ENCODE measurements at places on chromosomes 1 and 21.

- DNase-seq: no peak
Measured at GRCh38 chr1:149843431-149844041, 55.8 kb upstream of the BOLA1 start.

DNA sequence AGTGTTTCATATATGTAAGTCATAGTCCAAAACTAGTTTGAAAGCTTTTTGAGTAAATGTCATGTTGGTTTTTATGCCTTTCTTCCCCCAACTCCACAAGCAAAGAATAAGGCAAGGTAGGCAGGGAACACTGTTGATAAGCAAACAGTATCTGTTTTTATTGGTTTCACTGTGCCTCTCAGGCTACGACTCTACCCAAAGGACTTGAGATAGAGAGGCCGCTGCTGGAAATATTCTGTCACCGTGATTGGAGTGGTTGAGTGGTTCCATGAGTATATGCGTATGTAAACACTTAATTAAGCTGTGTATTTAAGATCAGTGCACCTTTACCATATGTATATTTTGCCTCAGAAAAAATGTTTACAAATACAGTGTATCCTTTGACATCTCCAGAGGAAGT, 138.1 kb upstream of the KIF26B start:
- DNase-seq: no peak

DNA sequence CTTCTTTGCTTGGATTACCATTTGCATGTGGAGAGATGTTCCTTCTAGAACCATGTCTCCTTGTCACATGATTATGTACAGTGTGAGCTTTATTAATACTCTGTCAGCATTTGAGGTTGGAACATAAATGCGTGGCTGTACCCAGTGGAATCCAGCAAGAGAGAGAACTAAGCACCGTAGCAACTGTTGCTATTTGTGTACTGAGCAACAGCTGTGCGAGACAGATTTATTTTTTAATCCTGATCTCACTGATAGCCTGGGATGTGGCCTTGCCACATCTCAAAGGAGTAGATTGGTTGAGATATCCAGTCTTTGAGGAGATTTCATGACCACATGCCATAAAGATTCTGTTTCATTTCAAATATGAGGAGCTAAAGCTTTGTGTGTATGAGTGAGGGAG, 43.4 kb downstream of the KIF1B start:
- no peak for DNase-seq

DNA sequence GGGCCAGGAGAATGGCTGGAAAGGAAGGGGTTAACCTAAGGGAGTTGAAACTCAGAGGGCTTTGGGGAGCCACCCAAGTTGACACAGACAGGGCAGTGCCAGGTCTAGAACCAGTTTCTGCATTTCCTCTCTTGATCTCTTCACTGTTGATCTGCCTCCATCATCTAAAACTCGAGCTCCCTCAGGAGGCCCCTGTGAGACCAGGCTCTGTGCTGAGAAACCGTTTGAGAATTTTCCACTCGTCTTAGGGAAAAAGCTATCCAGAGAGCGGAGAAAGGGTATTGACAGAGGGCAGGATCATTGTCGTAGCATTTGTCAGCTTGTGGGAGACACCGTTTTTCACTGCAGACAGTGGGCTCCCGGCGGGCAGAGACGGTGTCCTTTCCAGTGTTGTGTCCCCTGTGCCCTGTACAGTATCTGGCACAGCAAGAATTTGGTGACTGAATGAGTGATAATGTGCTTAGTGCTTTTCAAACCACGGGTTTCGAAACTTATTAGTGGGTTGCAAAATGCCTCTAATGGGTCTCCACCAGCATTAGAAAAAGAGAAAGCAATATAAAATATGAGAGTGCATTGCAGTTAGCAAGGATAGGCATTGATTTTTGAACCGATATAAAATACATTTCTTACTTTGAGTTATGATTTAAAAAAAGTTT, 31.1 kb downstream of the PROK1 start:
- no peak for DNase-seq

GRCh38 chr1:7207875-7208646, 422.8 kb downstream of the CAMTA1 start:
- no peak for DNase-seq

DNA sequence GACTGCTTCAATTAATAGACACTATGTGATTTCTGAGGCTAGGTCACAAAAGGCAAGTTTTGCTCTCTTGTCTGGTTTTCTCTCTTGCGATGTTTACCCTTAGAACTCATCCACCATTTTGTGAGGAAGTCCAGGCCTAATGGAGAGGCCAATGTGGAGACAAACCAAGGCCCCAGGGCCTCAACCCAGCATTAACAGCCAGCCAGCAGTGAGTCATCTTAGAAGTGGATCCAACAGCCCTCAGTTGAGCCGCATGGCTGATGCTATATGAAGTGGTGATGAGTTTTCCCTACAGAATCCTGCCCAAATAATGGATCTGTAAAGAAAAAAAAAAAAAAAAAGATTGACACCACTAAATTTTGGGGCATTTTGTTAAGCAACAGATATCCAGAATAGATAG, 95.1 kb downstream of the DNTTIP2 start:
- no peak for DNase-seq

GRCh38 chr1:230641900-230642262, 400 bp upstream of the COG2 start:
- no peak for DNase-seq

DNA sequence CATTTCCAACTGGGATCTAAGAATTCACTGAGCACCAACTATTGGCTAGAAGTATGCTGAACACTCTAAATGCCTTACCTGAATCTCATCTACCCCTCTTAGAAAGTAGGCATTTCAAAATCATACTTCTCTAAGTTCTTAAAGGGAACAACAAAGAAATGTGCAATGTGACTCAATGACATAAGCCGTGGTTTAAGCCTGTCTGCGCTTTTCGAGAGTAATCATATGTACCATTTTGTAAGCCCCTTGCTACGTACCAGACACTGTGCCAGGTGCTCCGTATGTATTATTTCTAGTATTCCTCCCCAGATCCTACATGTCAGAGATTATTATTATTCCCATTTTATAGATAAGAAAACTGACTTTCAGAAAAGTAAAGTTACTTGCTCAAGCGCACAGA, 454.2 kb downstream of the SETD4 start:
- no peak for DNase-seq

DNA sequence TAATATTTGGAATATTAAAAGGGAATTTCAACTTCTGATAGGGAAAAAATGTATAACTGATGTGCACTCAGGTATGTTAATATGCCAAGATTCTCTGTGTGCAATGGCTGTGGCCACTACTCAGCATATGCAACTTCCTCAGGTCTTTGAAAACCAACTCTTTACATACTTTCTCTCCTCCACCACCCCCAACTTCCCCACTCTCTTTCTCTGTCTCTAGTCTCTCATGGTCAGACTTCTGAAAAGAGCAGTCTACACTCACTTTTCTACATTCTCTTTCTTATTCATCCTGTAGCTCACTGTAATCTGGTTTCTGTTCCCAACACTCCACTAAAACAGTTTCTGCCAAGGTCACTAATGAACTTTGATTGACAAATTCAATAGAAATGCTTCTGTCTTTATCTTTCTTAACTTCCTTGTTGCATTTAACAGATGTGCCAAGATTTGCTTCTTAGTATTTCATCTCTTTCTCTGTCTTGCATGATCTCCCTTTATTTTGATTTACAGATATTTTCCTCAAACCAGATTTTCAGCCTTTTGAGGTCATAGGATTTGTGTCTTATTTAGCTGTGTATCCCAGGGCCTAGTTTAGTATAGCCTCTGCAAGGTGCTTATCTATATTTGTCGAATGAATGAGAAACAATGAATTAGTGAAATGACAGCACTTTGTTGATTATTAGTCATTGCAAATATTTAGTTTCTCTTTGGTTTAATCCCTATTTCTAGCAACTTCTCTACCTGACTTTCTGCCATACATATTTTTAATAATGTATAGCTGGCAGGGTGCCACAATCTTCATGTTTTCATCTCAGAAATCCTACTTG, 168.9 kb downstream of the LMO4 start:
- no peak for DNase-seq

DNA sequence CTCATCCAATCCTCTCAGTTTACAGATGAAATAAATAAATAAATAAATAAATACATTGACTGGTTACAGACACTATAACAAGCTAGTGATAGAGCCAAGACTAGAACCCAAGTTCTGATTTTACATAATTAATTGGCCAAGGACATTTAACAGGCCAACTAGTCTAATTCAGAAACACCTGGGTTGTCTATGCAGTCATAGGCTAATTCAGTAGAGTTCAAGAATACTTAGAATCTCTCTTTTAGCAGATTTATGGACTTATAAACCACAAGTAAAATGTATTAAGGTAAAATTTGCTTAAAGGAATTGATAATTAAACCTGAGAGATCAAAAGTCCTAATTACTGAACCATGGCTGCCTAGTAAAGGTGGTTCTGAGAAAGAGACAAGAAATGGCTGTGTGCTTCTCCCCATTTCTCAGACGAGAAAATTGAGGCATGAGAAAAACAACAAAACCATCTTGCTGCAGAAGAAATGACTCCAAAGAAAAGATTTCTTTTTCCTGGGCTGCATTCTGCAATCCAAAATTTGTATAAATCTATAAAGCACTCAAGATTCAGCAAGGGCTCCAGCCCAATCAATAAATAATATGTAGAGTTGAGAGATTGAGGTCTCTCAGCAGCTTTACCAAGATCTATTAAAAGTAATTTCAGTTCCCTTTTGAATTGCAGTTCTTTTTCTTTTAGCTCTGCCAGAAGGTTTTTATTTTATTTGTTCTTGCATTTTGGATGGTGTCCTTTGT, 98.3 kb downstream of the DUSP10 start:
- no peak for DNase-seq

DNA sequence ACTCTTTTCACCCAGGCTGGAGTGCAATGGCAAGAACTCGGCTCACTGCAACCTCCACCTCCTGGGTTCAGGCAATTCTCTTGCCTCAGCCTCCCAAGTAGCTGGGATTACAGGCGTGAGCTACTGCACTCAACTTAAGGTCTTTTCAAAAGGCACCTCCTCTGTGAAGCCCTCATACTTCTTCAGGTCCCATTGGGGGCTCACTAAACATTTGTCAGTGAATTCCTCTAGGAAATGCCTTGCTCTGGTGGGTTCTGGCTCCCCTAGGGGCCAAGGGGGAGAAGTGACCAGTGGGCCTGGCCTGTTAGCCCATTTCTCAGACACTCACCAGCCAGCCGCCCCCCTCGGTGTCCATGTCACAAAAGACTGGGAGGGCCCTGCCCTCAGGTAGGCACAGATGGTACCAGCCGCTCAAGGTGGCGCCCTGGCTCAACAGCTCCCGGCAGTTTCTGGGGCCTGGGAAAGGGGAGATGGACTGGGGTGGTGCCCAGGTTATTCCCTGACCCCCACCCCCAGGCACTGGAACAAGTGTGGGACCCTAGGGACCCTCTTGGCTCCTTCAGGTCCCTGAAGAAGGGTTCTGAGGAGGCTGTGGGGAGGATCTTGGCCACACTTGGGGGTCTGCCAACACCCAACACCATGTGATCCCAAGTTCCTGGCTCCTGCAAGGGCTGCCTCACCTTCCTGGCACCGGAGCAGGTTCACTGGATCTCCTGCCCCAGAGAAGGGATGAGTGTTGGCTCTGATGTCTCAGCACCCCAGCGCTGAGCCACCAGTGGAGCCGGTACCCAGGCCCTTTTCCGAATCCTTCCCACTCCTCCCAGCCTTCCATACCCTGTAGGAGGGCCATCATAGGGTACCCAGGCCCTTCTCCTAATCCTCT, 1.6 kb downstream of the FCN3 start:
- DNase-seq: no peak

GRCh38 chr21:42545317-42545716, 31.7 kb downstream of the SLC37A1 start:
- DNase-seq: no peak

DNA sequence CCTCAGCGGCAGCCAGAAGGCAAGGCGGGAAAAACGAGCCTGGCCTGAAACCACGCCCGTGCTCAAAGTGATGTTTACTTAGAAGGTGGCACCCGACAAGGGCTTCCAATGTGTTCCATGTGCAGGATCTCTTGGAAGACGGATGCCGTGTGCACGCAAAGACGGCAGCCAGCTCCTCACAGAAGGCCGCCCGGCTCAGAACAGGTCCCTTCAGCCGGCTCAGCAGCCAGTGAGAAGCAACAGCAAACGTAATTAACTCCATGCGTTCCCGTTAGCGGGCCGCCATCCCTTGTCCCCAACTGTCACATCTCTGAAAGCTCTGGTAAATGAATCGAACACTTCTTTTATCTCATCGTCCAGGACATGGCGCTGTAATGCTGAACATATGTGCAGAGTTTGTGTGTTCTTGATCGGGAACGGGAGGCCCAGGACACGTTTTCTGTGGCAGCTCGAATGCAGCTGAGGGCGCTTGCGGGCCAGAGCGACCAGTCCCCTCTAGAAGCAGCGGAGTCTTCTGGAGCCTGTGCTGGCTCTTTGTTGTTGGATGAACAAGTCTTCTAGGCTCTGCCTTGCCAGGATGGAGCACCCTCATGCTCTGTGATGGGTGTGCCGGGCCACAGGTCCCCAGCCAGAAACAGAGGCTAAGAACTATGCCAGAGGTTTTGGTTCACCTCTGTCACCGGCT, 94.6 kb upstream of the ARHGEF16 start:
- no peak for DNase-seq

DNA sequence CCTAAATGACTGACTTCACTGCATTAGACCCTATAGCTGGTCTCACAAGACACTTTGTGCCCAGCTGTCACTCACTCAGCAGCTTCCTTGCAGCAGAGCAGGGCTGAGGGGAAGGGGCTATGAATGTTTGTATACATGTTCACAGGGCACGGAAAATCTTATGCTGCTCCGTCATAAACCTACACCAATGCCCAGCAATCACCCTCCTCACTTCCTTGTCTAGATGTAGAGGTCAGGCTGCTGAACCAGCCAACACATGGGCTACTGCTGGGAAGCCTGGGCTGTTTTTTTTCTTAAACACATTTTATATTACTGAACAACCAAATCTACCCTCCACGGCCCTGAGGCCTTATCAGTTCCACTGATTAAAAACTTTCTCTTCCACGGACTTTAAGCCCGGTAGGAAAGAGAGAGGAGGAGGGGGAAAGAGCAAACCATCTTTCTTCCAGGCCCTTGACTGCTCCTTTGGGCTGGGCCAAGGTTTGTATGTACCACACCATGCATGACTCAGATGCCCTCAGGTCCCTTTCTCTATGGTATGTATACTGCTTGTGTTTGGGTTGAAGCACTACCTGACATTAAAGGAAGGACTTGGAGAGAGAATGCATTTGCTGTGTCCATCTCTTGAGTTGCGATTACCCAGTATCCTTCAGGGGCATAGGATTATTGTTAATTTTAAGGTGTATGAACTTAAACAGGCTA, 12.7 kb downstream of the MTFR1L start:
- DNase-seq: no peak

- no peak for DNase-seq
Measured at GRCh38 chr1:169630006-169630405, at the start of gene SELP. TSS of gene SELP (minus strand) at chr1:169630124. CDS start at chr1:169630074, 50 bp downstream.

GRCh38 chr1:67773462-67773861, 59.8 kb downstream of the GNG12 start:
- no peak for DNase-seq

DNA sequence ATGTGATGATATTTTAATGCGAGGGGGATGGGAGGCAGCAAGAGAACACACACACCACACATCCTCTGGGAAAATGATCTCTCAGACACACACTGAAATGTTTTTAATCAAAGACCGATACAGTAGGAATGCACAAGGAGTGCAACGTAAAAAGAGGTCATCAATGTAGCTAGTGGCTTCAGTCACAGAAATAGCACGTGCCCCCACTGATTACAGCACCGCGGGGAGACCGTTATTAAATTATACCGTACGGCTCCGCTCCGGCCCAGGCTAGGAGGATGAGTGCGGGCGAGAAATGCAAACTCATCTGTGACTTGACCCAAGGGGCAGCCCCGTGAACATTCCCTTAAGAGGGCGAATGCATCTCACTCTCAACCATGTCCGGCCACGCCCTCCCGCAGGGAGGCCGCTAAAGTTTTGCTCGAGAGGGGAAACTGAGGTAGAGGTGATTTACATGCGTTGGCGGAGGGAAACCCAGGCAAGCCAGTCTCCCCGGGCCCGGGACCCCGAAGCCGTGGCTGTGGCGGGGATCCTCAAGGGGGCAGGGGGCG, 552 bp downstream of the UBR4 start:
- peak; percentile 58 for DNase-seq

Data from stimulated activated naive CD4-positive, alpha-beta T cell treated with Interleukin-2 at 50 U/mL for 16 hours (primary cell).